ENCODE measurements at places on chromosomes 6 and 20. TPM values are rescaled to one million over a fixed set of nuclear protein-coding genes. Genes with fewer than 3 reads are reported as not detected.

The TFAP2B gene
- not detected for total RNA-seq

The SRMS gene
- total RNA-seq, result not detected

The PRDM13 gene
- not detected for total RNA-seq

The ECT2L gene
- not detected for total RNA-seq

The EYS gene
- 0.81 TPM for total RNA-seq

The SH3BGRL2 gene
- 2.3 TPM for total RNA-seq

The ELOVL2 gene
- total RNA-seq, result 9.4 TPM

The POM121L2 gene
- total RNA-seq, result not detected

The FIG4 gene
- 18.5 TPM for total RNA-seq

The TTLL9 gene
- 0.12 TPM for total RNA-seq

The TSHZ2 gene
- 0.36 TPM for total RNA-seq

The SLC32A1 gene
- not detected for total RNA-seq

The HLA-DPB1 gene
- not detected for total RNA-seq

The C4B gene
- total RNA-seq, result 0.62 TPM

The ANGPT4 gene
- 0.05 TPM for total RNA-seq

The TCF21 gene
- total RNA-seq, result not detected

GRCh38 chr6:158639056-158639455 is 5.5 kb downstream of the DYNLT1 start:
- DNase-seq, result no peak

DNA sequence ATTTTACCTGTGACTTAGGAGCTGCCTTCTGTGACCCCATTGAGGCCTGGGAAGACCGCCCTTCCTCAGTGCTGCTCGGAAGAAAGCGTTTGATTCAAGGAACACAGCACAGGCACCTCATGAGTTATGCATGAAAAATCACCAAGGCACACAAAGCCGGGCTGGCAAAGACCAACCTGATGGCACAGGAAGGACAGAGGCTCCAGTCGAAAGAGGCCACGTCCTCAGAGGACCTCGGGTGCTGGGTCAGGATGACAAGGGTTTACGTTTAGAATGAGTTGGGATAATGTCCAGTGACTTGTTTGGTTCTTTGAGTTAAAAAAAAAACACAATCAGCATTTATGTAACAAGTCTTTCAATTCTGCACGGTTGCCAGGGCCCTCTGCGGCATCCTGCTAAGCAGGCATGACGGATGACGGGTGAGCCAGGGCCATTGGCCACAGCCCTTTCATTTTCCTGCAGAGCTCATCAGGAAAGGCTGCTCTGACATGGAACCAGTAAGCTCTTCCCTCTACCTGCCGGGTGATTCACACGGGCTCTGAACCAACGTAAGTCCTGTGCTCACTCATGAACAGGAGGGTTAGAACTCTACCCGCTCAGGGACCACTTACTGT is 112.8 kb downstream of the DACT2 start:
- no peak for DNase-seq

GRCh38 chr6:132052096-132052495 is 100.9 kb upstream of the CCN2 start:
- DNase-seq, result no peak

- no peak for DNase-seq
These were observed 304.2 kb upstream of the RNF217 start for GRCh38 chr6:124658053-124658452.

DNA sequence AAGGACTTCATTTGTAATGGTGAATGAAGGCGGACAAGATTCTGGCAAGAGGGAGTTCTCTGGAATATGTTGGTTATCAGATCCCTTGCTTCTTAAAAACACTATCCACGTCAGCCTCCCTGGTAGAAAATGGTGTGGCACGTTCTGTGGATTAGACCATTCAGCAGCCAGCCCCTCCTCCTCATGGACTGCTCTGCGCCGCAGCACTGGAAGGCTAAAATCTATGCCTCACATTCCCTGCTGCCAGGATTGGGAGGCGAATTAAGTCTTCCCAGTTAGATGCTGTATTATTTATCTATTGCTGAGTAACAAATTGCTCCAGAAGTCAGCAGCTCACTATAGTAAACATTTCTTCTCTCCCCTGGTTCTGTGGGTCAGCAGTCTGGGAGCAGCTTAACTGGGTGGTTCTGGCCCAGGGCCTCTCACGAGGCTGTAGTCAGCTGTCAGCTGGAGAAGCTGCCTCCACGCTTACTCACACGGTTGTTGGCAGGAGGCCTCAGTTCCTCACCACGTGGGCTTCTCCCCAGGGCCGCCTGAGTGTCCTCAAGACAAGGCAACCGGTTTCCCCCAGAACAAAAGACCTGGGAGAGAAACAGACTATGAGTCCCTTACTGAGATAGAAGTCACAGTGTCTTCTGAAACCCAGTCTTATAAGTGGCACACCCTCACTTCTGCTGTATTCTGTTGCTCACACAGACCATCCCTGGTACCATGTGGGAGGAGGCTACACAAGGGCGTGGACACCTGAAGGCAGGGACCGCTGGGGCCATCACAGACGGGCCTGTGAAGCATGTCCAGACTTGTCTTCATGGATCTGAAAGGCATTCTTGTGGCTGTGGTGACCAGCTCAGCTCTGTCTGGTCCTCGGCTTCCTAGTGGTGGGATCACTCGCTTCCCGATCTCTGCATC is 101.0 kb downstream of the NRN1 start:
- peak; percentile 80 for DNase-seq

DNA sequence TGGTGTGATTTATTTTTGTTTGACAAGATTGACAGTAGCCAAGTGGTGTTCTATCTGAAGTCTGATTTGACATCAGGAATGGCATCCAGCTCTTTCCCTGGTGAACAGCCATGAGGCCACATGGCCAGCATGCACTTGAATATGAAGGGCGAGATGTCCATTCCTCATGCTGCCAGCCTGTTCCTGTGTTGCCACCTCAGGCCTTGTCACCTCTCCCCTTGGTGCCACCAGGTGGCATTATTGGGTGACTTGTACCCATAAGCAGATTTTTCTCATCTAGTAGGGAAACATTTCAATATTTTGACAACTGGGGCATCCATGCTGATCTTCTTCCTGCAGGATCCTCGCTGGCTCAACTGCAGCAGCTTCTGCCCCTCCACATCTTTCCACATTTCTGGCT is 199.1 kb downstream of the ERMARD start:
- peak; percentile 6 for DNase-seq

DNA sequence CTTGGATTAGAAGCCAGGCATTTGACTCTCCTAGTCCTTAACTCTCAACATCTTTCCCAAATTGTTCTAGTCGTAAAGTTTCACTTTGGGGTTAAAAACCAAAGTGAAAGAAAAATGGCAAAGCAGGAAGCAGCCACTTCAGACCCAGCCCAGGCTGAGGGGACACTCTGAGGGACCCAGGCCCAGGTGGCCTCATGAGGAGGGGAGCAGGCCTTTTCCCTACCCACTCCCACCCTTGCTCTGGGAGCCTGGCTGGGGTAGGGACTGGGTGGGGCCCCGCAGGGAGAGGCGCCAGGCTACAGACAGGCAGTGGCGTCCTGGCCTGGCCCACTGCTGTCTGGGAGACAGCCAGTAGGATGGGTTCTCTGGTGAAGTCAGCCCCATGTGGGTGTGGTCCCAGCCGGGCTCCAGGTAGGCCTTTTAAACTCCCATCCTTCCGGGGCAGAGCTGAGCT is 68.7 kb upstream of the MYL9 start:
- peak; percentile 71 for DNase-seq

DNA sequence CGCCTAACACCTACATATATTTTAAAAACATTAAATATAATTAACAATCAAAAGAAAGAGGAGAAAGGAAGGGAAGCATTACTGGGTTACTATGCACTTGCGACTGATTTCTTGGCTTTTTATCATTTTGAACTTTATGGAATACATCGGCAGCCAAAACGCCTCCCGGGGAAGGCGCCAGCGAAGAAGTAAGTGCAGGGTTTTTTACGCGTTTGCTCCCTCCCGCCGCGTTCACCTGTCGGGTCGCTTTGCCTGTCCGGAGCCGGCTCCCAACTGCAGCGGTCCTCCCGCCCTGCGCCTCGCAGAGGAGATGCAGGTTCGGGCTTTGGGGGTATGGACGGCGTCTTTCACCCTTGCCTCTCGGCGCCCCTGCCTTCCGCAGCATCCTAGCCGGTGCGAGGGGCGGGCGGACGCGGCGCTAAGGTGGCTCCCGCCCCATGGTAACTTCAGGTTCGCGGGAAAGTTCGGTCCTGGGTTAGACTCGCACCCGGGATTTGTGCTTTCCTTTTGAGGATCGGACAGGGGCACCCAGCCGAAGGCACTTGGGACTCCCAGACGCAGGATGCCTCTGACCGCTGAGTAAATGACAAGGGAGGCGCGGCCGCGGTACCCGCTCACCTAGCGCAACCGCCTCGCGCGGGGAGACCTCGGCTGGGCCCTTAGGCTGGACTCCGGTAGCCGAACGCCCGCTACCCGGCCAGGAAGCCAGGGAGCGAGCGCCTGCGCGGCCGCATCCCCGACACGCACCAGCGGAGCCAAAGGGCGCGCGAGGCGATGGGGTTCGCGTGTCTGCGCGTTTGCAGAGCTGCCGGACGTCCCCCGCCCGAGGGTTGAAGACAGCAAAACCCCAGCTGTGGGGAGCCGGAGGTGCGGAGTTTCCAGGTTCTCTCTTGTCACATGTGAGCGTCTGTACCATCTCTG is 891 bp downstream of the RSPO3 start:
- no peak for DNase-seq

DNA sequence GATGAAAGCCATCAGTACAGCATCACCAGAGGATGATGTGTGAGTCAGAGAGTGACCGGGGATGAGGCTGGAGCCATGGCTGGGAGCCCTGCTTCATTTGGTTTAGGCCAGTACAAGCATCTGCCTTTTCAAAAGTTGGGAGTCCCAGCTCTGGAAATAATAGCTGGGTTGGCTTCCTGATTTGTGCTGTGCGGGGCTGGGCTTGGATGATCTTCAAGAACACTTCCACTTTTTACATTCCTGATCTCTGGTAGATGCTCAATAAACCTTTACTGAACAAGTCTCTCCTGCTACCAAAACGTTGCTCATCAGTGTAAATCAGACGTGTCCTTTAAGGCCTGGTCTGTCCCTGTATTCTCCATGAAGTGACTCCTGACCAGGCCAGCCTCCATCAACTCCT is 44.1 kb upstream of the ADGRF4 start:
- DNase-seq, result no peak

GRCh38 chr6:18016133-18016532 is 28.7 kb upstream of the KIF13A start:
- DNase-seq, result no peak

GRCh38 chr6:159606786-159607185 is 86.3 kb downstream of the SOD2 start:
- DNase-seq, result no peak

- no peak for DNase-seq
These were observed 47.0 kb downstream of the ENPP1 start for GRCh38 chr6:131854803-131855202.

DNA sequence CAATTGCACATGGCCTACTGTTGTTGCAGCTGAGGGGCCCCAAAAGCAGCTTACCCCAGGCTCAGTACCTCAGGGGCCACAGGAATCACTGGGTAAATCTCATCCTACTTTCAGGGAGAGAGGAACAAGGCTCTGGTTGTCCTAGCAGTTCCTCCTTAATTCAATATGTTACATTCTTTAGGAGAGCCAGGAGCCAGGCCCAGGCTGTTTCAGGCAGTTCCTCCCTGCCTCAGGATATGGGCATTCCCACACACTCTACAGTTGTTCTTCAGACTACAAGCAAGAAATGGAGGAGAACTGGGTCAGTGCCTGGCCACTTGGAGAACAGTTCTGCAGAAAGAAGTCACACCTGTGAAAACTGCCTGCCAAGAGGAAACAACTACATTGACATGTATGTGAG is 9.6 kb upstream of the BTN3A2 start:
- no peak for DNase-seq

- peak; percentile 49 for DNase-seq
These were observed 2.7 kb upstream of the ABHD16B start for GRCh38 chr20:63858393-63859165.

GRCh38 chr6:82183642-82184282 is 63.8 kb downstream of the IBTK start:
- DNase-seq, result no peak

- no peak for DNase-seq
These were observed 4.1 kb upstream of the CALHM5 start for GRCh38 chr6:116507324-116507723.

DNA sequence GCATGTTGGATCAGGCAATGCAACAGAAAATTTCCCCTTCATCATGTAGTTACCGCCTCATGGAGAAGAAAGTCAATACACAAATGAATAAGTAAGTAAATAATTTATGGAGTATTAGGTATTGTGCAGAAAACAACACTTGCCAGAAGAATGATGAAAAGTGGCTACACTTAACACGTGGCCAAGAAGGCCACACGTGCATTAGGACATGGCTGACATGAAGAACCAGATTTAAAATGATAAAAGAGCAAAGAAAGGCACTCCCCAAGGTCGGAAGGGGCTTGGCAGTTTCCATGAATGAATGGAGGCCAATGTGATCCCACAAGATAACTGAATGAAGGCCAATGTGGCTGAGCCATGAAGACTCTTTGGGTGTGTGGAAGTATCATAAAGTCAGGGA is 447.2 kb downstream of the DOK5 start:
- DNase-seq, result no peak

DNA sequence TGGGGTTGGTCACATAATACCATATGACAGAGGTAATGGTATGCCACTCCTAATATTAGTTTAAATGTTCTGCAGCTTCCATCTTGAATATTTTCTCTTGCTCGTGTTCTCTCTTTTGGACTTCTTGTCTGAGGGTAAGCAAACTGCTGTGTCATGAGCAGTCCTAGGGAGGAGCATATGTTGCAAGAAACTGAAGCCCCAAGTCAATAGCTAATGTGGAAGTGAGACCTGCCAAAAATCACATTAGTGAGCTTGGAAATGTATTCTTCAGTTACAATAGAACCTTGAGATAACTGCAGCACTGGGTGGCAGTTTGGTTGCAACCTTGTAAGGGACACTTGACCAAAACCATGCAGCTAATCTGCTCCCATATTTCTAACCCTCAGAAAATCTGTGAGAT is 178.2 kb upstream of the IMPG1 start:
- no peak for DNase-seq

DNA sequence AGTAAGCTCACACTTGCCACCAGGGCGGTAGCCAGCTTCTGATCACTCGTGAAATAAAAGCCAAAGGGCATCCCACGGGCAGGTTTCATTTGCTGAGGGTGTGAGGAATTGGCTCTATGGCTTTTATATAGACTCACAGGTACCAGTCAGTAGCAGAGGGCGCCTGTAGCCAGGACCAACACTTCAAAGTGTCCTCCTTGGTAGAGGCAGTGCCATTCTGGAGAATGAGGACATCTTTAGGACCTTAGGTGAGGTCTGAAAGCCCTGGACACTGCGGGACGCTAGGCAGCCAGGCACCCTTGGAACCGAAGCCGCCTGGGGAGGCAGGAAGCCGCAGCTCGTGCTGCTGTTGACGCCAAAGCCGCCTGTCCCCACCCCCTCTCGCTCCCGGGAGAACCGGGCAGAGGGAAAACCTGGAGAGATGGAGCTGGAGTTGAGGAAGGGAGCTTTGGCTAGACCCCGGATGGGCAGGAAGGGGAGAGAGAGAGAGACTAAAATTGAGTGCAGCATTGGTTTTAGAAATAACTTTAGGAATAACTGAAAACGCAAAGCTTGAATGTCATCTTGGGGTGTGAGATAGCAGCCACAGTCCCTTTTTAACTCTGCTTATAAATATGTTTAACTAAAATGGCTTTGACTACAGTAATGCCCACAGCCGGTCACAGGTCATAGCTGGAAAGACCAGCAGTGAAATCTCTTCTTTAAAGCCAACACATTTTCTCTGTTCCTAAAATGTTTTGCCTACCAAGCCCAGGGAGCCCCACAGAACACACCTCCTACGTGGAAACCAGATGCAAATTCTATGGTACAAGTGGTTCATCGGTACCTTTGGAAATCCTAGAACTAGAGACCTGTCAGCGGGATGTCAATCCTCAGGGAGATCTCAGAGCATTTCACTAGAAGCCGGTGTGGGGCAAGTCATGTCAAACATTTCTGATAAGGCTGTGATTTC is 128.5 kb upstream of the CDYL start:
- DNase-seq, result peak; percentile 71

All from A172 (cell line).